Umbilical cord (tissue), 2 donors: ENCODE measurements at places on chromosomes 3 and 15.

- no peak for DNase-seq
Measured at GRCh38 chr3:13108861-13109260, 35.6 kb upstream of the IQSEC1 start.

DNA sequence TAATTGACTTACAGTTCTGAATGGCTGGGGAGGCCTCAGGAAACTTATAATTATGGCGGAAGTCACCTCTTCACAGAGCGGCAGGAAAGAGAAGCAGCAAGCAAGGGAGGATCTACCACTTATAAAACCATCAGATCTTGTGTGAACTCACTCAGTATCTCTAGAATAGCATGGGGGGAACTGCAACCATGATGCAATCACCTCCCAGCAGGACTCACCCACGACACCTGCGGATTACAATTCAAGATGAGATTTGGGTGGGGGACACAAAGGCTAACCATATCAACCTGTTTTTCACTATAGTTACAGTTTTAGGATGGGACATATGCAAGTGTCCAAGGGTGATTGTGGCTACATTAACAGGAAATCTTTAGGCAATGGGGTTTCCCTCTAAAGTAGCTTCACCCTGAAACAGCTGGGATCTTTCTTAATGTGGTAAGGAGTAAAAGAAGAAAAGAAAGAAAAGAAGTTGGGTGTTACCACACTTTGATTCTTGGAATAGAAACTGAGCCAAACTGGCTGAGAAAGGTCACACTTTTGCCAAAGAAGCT, 453.8 kb downstream of the OTOL1 start:
- DNase-seq: no peak

GRCh38 chr3:13884851-13885703, 5.2 kb upstream of the WNT7A start:
- peak; percentile 31 for DNase-seq

DNA sequence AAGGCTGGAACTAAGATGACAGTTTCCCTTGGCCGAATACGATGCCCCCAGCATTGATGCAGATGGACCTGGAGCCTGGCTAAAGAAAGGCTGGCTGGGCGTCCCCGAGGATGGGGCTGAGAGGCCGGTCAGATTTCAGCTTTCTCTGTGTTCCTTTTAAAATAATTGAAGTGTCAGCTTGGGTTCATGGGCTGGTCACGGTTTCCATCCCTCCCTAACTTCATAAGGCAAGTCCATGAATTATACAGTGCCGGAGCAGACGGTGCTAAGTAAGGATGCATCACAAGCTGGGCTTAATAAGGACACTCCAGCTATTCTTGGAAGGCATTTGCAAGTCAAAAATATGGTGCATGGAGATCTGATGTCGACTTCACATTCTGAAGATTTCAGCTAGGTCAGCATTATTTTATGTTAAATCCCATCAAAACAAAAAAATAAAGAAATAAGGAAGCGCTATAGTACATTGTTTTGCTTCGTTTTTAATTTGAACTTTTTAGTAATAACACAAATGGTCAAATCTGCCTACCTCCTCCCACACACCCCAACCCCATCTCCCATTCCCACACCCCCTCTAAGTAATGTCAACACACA, 220.8 kb downstream of the RPLP1 start:
- DNase-seq: no peak

GRCh38 chr15:61122647-61123375, 106.3 kb downstream of the RORA start:
- peak; percentile 13 for DNase-seq

- no peak for DNase-seq
Measured at GRCh38 chr15:65910341-65910740, 41.0 kb downstream of the RAB11A start.

GRCh38 chr3:4866866-4867265, 112.4 kb upstream of the BHLHE40 start:
- peak; percentile 81 for DNase-seq

GRCh38 chr3:76554707-76555106, 485.2 kb upstream of the ROBO2 start:
- peak; percentile 57 for DNase-seq

- no peak for DNase-seq
Measured at GRCh38 chr3:81249540-81250029, 511.9 kb downstream of the GBE1 start.

GRCh38 chr3:169272532-169272931, 391.0 kb downstream of the MECOM start:
- DNase-seq: no peak

- DNase-seq: no peak
Measured at GRCh38 chr3:126573492-126574117, 14.9 kb upstream of the C3orf22 start.

DNA sequence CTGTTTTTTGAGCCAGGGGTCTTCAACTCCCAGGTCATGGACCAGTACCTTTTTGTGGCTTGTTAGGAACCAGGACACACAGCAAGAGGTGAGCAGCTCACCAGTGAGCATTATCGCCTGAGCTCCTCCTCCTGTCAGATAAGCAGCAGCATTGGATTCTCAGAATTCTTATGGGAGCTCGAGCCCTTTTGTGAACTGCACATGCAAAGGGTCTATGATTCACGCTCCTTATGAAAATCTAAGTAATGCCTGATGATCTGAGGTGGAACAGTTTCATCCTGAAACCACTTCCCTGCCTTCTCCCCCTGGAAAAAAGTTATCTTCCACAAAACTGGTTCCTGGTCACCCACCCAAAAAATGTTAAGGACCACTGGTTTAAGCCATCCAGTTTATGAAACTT, 1047.6 kb downstream of the OTOL1 start:
- DNase-seq: no peak

GRCh38 chr3:128442070-128442469, 24.6 kb downstream of the DNAJB8 start:
- DNase-seq: no peak

DNA sequence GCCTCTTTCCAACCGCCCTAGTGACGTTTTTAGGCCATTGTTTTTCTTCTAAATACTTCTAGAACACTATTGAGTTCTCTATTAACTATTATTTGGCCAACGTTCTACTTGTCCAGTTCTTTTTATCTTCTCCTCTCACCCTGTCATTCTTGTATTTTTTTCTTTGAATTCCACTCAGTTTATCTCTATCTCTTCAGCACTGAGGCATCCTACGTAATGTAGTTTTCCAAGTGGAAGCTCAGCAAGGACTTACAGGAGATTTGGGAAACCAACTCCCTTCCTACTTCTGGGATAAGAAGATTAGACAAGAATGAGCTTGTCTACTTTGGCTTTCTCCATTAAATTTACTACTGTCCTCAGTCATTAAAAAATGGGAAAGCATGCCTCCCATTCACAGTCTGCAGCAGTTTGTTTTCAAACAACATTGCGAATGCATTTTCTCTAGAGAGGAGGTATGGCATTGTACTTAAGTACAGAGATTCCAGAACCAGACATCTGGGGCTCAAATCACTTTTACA, 21.3 kb upstream of the NR2F2 start:
- peak; percentile 93 for DNase-seq

- no peak for DNase-seq
Measured at GRCh38 chr15:89928421-89928820, 15.7 kb upstream of the ARPIN start.

DNA sequence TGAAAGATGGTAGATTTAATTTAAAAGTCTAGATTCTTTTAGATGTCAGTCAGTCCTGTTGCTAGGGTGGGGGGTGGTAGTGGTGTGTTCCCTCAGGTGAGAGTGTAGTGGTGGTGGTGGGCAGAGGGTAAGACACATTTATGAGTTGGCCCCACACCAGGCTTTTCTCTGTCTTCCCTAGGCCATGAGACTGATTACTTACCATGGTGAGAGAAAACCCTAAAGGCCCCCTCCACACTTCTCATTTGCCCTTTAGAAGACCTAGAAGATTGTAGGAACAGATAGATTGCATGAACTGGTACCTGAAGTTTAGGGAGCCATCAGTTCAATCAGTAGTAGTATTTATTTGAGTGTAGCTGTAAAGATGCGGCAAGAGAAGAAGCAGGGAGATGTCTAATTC, 20.9 kb downstream of the FNDC3B start:
- DNase-seq: no peak

- DNase-seq: no peak
Measured at GRCh38 chr15:78024519-78024870, 53.0 kb downstream of the TBC1D2B start.

DNA sequence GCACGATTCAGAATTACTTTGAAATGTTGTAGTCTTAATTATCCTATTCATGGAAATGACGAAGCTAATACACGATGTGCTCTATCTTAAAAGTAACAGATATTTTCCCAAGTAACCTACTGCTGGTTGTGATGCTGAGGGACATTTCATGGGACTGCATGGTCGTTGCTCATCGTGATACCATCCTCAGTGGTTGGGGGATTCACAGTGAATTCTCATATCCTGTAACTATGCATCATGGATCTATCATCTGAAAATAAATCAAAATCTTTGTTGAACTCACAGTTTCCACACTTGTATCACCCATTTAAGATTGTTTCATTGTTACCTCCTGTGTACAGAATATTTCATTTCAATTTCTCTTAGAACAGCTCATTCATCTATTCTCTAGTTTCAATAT, 84.7 kb downstream of the OPA1 start:
- DNase-seq: no peak
